Tongue (tissue), 3 donors: ENCODE measurements at places on chromosomes 1 and 21. TPM values are rescaled to one million over a fixed set of nuclear protein-coding genes. Genes with fewer than 3 reads are reported as not detected.

CCDC181 gene
- 1.6 TPM for total RNA-seq

FCGR3A gene
- 3.4 TPM for total RNA-seq

TSPEAR gene
- 1.0 TPM for total RNA-seq

ZNF593OS gene
- total RNA-seq = not detected

MECR gene
- 18.2 TPM for total RNA-seq

C4BPA gene
- total RNA-seq = not detected

ENAH gene
- 107 TPM for total RNA-seq

HFM1 gene
- 3.9 TPM for total RNA-seq

SAMD13 gene
- 5.9 TPM for total RNA-seq

SNX27 gene
- 44.2 TPM for total RNA-seq

B4GALT3 gene
- 9.3 TPM for total RNA-seq

RBM11 gene
- total RNA-seq = not detected

PSMB2 gene
- total RNA-seq = 20.1 TPM

KCNN3 gene
- total RNA-seq = 10.8 TPM

KLF17 gene
- total RNA-seq = 0.41 TPM

FGR gene
- total RNA-seq = 6.6 TPM

SLC16A4 gene
- total RNA-seq = 10.8 TPM

ORC1 gene
- 1.7 TPM for total RNA-seq

CYP2J2 gene
- total RNA-seq = 24.1 TPM

APP gene
- total RNA-seq = 334 TPM
